Activated CD8-positive, alpha-beta T cell treated with anti-CD3 and anti-CD28 coated beads, Interleukin-2, amount 10 ng/mL, durations not matched to agents 7 days and 5 days (primary cell): ENCODE measurements at places on chromosomes 5 and 9.

- DNase-seq, result no peak
These were observed 1.8 kb upstream of the ASB6 start for GRCh38 chr9:129643706-129644105.

- DNase-seq, result no peak
These were observed 731.8 kb upstream of the RGMB start for GRCh38 chr5:98041661-98042060.

DNA sequence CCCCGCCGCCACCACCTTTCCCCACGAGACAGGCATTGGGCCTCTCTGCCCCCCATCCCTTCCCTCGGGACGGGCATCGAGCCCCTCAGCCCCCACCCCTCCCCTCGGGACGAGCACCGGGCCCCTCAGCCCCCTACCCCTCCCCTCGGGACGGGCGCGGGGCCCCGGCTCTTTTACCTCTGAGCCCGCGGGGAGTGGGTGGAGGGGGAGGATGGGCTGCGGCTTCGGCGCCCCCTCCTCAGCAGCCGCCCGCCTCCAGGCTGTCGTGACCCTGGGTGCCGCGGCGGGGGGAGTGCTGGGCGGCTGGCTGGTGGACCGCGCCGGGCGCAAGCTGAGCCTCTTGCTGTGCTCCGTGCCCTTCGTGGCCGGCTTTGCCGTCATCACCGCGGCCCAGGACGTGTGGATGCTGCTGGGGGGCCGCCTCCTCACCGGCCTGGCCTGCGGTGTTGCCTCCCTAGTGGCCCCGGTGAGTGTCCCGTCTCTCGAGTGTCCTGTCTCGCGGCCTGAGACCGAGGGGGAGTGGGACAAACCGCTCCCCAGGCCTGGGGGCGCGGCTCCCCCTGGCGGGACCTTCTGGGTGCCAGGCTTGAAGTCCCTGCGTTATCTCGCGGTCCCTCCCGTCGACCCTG lies 791 bp downstream of the SLC2A8 start:
- peak; percentile 46 for DNase-seq

DNA sequence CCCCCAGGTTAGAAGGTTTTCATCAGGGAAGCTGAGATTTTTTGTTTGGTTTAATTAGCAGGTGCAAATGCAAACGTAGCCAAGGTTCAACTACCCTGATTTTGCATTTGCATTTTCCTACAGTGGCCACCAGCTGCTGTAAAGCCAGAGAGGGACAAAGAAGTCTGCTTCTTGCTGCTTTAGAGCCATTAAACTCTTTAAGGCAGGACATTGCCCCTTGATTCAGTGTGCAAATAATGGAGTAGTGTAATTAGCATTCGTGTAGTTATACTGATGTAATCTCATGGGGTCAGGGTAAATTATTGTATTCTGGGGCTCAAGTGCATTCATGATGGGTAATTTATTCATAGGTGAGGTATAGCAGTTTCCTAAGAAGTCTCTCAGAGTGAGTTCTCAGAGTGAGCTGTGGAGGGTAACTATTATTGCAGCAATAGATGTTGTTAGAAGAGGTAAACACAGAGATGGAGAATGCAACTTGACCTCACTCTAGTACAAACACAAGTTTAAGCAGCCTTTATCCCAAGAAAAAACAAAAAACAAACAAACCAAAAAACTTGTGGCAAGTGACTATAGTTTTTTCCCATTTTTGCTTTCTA lies 526.5 kb downstream of the KIF4B start:
- DNase-seq, result no peak

DNA sequence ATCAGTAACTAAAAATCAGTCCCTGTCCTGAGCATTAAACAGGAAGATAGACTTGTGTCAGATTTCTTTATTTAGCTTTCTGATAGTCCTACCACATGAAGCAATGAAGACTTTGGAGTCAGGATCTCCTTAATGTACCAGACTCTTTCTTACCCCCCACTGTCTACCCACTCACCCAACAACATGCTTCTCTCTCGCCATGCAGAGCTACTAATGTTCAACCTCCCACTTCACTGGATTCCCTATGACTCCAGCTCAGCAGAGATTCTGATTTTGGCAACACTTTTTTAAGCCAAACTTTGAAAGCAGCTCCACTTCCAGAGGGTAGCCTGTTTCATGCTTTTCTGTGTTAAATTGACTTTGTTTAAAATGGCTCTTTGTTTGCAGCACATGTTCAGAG lies 50.8 kb downstream of the GPR21 start:
- DNase-seq, result no peak

GRCh38 chr9:34032631-34033030 lies 16.1 kb downstream of the UBAP2 start:
- DNase-seq, result no peak

DNA sequence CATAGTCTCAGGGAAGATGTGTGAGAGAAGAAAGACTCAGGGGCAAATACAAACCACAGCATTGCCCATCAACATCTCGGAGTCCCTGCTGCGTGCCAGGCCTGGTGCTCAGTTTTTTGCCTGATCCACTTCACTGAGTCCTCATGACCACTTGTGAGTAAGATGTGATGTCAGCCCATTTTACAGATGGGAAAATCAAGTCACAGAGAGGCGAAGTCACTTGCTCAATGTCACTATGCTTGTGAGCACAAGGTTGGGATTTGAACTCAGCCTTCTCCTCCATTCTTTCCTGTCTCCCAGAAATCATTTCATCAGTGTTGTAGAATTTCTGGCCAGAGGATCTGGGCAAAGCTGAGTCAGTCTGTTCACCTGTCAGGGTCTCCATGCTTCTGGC lies 34.6 kb upstream of the PSD2 start:
- DNase-seq, result no peak

GRCh38 chr5:7970816-7971215 lies 101.9 kb downstream of the MTRR start:
- no peak for DNase-seq

DNA sequence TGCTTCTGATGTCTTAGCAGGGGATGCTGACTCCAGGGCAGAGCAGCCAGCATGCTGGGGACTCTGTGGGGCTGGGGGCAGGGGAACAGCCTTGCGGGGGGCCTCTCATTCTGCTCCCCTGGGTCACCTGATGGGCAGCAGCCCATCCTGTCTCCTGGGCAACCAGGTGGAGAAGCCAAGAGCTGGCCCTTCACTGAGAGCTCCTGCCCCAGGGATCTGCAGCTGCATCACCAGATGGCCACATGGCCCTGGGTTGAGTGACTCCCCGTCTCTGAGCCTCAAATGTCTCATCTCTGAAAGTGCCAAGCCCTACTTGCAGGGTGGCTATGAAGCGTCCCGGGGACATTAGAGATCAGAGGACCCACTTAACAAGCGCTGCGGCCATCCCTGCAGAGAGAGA lies 49.1 kb downstream of the LRSAM1 start:
- DNase-seq, result no peak

DNA sequence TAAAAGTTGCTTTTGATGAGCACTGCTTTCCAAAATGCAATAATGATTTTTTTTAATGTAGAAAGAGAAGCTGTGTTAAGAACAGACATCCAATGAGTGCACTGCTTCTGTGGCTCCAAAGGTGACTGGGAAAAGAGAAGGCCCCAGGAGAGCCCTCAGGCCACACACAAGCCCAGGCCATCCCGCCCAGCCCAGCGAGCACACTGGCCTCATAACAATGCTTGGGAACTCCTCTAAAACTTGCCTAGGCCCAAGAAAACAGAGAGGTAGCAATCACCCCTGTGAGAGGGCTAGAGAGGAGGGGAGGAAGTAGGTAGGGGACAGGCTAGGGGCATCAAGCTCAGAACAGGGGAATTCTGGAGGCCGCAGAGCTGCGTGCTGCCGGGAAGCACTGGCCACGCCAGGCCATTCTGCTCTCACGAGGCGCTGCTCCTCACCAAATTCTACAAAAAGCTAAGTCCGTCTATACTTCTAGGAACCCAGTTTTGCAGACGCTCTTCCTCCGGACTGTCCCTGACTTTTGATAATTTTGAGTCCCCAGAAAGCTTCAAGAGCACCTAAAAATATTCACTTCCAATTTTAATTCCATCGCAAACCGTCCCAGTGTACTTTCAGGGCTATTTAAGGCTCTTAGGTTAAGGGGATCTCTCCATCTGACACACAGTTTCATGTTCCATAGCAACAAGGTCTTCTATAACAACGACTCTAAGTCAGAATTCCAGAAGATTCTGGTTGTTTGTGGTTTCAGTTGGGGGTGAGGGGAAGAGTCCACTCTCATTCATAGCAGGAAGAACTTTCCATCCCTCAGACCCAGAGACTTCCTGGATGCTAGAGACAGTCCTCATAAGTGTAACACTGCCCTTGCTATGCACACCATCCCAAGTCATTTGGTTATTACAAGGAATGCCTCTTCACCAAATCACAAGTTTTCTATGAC lies 51.0 kb downstream of the HABP4 start:
- DNase-seq, result no peak

DNA sequence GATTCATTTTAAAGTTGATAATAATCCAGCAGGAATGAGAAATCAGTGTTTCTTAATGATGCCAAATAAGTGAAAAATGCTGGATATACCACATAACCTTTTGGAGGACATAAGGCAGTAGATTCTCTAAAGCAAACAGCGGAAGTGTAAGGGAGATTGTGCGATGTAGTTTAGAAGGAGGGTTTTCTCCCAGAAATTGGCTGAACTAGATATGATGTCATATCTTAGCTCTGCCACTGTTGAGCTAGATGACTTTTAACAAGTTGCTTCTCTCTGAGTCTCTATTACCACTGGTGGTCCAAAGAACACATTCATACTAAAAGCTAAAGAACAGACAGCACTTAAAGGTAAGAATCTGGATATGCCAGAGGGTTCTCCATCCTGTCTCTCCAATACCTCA lies 107.0 kb downstream of the NR6A1 start:
- no peak for DNase-seq

DNA sequence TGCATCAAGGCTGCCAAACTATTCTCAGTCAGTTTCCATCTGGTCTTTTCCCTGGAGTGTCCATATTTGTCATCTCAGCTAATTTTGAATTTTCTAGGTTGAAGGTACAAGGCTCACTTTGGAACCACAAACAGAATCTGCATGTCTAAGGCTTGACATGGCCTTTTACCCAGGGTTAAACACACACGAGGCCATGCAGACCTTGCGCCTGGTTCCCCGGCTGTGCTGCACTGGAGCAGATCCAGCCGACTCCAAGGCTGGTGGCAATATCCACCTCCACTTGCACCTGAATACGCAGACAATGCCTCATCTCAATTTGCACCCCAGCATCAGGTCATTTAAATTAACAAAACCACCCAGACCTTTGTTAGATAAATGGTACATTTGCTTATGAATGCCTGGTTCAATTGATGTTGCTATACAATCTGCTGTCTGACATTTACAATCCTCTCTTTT lies 276.2 kb downstream of the HSPA4 start:
- DNase-seq, result no peak

DNA sequence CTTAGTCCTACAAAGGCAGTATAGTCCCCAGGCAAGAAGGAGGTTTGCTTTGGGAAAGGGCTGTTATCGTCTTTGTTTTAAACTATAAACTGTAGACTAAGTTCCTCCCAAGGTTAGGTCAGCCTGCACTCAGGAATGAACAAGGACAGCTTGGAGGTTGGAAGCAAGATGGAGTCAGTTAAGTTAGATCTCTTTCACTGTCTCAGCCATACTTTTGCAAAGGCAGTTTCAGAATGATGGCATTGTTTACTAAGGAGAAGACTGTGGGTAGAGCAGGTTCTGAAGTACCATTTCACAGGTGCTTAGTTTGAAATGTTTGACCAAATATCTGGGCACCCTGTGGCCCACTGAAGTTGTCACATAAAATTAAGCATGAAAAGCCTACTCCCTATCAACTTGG lies 19.4 kb downstream of the SNX24 start:
- no peak for DNase-seq

DNA sequence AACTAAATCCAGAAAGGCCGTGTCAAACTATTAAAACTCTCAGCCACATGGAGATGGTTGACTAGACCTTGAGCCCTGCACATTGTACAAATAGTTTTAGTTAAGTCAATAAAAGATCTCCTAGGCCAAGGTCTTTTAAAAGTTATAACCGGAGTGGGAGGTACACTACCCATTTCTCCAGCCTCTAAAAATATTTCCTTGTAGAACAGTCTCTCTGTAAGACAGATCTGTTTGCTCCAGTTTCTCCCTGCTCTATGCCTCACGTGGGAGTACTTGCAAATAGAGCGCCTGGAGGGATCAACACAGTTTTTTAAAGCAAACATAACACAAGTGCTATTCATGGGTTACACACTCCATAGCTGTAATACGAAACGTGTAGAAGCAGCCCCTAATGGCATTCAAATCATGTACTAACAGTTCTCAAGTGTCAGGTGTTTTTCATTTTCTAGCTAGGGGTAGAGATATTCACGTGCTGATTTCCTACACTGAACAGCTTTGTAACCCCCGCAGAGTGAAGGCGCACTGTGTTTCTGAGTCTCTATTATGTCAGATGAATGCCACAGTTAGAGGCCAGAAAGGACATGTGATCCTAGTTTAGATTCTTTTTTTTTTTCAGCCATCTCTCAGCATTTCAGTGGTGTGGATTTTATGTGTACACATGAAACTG lies 703.4 kb upstream of the GRAMD2B start:
- DNase-seq, result no peak

- peak; percentile 89 for DNase-seq
These were observed 4.2 kb upstream of the ENTPD8 start for GRCh38 chr9:137445275-137445807.

DNA sequence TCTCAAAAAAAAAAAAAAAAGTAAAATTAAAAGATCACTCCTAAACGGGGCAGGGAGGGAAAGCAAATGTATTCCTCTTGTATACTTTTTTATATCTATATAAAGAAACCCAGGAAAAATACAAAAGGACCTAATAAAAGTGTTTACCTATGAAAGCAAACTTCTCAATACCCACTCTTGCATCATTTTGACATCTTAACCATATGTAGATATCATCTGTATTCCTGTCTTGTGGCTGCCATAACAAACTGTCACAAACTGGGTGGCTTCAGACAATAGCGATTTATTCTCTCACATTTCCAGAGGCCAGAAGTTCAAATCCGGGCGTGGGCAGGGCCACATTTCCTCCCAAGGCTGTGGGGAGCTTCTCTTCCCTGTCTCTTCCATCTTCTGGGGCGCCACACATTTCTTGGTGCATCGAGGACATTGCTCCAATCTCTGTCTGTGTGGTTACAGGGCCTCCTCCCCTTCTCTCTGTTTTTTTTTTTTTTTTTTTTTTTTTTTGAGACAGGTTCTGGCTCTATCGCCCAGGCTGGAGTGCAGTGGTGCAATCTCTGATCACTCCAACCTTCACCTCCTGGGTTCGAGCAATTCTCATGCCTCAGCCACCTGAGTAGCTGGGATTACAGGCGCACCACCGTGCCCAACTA lies 58.4 kb upstream of the IL17B start:
- no peak for DNase-seq

DNA sequence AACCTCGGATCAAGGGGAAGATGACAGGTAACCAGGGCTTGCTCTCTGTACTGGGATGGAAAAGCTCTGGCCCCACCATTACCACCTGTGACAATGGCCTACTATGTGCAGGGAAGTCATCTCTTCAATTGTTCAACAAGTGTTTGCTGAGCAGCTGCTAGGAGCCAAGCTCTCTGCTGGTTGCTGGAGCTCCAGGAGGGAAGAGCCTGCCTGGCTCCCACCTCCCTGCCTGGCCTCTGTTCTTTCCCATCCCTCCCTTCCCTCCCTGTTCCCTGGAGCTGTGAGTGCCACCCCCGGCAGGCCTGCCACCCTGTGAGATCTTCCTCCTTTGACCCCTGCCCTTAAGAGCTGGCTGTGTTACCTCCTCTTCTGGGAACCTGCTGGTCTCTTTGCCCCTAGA lies 59.7 kb upstream of the IER5L start:
- DNase-seq, result no peak
